ENCODE measurements at places on chromosomes 2 and 18.

DNA sequence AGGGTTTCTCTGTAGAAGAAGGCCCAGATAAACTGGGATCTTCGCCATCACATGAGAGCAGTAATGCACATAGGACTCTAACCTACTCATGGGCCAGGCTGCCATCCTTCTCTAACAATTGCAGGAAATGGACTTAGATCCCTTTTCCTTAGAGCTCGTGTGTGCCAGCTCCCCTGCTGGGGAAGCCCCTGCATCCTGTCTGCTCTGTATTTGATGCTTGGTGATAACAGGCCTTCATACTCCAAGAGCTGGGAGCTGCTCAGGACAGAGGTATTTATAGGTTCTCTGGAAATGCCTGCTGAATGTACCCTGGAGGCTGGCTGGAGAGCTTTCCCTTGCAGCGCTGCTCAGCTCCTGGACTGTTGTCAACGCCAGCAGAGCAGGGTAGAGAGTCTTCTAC is 249.6 kb downstream of the MTX2 start:
- DNase-seq: no peak

DNA sequence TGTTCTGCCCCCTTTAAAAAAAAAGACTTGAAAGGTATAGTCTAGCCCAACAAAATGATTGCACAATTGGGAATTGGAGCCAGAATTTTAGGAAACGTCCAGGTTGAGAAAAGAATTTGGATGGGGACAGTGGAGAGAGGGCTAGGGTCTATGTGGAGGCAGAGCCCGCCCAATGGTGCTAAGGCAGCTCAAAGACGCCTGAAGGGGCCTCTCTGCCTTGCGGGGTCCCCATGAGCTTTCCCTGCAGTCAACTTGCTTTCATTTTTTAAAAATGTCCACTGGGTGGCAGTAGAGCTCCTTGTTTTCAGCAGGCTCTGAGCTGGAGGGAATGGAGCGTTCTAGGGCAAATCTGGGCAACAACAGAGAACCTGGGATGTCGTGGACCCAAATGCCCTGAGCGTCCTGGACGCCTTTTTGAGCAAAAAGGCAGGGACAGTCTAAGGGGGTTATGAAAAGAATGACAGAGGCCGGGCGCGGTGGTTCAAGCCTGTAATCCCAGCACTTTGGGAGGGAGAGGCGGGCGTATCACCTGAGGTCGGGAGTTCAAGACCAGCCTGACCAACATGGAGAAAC is 40.2 kb upstream of the ITM2C start:
- DNase-seq: peak; percentile 81

DNA sequence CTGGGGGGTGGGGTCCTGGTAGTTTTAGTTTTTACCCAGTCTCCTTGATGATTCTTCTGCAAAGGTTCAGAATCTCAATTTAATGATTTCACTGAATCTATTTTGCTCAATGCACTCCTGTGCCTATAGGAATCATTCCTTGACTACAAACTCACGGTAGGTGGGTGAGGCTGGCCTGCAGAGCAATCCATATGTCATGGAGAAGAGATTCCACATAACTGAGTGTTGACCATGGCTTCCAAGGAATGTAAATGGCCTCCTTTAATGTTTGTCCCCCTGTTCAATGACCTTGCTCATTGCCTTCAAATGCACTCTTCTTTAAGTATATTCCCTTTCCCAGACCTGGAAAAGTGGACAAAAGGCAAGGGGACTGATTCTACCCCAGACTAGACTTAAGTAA is 12.5 kb downstream of the FAP start:
- DNase-seq: no peak

DNA sequence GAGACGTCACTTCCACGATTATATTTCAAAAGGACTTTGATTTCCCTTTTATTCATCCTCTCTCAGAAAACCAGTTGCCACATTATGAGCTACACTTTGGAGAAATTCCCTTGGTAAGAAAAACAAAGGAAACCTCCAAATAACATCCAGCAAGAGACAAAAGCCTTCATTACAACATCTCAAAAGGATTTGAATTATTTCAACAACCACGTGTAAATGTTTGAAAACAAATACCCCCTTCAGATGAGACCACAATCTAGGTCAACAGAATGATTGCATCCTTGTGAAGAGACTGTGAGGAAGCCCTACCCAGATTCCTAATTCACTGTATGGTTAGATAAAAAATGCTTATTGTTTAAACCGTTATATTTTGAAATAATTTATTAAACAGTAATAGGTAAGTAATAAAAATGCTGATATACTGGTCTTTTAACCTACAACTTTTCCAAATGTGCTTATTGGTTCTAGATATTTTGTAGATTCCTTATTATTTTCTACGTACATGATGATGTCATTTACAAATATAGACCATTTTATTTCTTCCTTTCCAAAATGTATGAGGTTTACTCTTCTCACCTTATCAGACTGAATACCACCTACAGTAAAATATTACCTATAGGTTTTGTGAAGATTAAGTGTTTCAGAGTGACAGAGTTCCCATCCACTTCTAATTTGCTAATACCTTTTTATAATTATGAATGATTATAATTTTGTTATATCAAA is 922.7 kb upstream of the CHAC2 start:
- DNase-seq: no peak

DNA sequence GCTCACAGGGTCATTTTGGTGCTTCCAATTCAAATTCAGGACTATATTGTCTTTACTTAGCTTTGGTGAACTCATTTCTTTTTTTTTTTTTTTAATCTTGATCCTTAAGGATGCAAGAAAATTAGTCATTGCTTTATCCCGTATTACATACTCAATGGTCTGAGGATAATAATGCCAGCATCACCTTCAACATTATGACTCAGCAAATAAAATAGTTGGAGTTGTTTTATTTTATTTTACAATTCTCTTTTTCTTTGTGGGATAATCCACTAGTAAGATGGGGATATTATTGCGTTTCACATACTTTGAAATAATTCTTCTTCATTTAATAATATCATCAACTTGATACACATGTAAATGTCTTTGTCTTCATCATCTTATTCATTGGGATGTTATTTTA is 954.9 kb upstream of the GYPC start:
- DNase-seq: no peak

- no peak for DNase-seq
Measured at GRCh38 chr18:35076135-35076924, 35.1 kb downstream of the MAPRE2 start.

DNA sequence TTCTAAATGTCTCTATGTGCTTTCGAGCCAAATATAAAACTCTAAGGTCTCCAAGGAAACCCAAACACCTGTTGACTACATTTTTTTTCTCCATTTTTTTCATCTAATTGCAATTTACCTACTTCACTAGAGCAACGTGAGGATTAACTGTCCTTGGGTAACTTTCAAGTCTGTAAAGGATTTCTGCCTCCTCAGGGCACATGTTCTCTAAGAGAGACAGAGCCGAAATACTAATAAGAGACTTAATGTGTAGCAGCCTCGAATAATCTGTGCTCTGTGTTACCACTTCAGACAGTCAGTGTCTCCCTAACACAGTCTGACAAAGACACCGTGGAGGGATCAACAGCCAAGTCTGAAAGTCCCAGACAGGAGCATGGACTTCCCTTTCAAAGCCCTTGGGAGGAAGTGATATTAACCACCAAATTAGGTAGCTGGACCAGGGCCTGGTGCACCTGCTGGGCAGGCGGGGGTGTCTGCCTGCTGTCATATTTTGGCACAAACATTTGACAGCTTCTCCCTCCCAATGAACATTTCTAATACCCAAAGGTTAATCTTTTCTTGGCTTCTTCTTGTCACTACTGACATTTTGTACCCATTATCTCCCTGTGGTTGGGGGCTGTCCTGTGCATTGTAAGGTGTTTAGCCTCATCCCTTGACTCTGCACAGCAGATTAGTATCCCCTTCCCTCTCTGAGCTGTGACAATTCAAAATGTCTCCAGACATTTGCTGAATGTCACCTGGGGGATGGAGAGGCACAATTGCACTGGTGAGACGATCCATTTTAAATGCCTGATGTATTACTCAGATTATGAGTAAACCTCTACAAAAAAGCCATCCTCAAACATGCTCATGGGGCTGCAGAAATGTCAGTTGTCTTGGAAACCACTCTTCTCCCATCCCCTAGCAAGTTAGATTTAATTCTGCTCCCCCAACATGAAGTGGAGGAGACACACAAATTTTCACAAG is 45.7 kb upstream of the LYPD1 start:
- DNase-seq: no peak

GRCh38 chr2:195472501-195473234 is 184.4 kb upstream of the SLC39A10 start:
- DNase-seq: no peak

DNA sequence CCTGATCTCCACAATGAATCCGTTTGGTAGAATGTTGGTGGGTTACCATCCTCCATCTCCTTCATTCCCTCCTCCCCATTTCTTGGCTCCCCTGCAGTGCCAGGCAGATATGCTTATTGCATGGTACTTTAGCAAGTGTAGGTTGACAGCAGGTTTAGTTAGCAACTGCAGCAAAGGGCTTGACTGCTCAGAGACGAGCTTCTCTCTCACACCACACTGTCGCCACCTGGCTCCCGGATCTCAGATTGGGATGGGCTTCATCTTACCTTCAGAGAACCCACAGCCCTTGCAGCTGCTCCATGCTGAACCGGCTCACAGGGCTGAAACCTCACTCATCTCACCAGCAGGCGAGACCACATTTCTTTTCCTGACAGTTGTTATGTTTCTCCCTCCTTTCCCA is 88.8 kb downstream of the VWA3B start:
- no peak for DNase-seq

Data from suppressor macrophage (primary cell).